Activated naive CD8-positive, alpha-beta T cell treated with anti-CD3 and anti-CD28 coated beads for 36 hours (primary cell): ENCODE measurements at places on chromosomes 16 and 17. TPM values are rescaled to one million over a fixed set of nuclear protein-coding genes. Genes with fewer than 3 reads are reported as not detected.

Gene KRT39
- total RNA-seq, result not detected

Gene POLR3E
- 95.8 TPM for total RNA-seq

Gene MYH13
- total RNA-seq, result not detected

Gene TGFB1I1
- 0.32 TPM for total RNA-seq

GRCh38 chr17:5669191-5669590 is 84.9 kb upstream of the NLRP1 start:
- DNase-seq, result no peak

DNA sequence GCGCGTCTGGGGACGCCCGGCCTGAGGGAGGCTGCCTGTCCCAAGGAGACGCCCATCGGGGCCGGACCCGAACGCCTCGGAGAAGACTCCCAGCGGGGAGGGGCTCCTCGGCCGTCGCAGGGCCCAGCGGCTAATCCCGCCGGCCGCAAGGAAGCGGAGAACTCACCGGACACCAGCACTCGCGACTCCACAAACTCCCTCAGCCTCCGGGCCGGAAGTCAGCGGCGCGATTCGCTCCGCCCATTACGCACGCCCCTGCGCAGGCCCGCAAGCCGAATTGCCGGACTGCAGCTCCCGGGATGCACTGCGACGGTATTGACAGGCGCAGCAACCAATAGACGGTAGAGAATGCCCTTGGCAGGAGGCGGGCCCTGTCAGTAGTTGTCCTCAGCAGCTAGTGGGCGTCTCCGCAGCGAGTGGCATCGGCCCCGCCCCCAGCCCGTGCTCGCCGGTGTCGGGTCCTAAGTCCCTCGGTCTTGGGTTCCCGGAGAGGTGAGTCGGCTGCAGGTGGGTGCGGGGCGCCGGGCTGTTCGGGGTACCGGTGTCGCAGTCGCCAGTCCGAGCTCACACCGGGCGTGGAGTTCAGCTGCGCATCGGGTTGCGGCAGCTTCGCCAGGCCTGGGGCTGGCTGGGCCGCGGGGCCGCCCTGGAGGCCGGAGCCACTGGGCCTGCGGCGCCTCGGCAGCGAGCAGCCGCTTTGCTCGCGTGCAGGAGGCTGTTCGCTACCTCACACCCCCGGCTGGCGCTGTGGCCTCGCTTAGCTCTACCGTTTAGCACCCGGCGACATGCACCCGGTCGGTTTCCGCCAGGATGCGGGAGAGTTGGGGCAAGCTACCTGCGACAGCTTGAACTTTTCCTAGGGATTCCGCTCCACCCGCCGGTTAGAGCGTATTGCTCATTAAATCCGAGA is at the start of the genes ZNF174 and ZSCAN32:
Gene ZNF174 (plus strand): TSS at position 437 of the 910 bp plus-strand sequence. CDS start 790 bp downstream, outside the sequence.
Gene ZSCAN32 (minus strand): TSS at position 226 of the 910 bp plus-strand sequence. CDS start 3,447 bp downstream, outside the sequence.
- DNase-seq, result peak; percentile 99

GRCh38 chr17:8018436-8018835 is 16.0 kb downstream of the GUCY2D start:
- no peak for DNase-seq
